Transverse colon (tissue), 4 donors: ENCODE measurements at places on chromosomes 1 and 21.

DNA sequence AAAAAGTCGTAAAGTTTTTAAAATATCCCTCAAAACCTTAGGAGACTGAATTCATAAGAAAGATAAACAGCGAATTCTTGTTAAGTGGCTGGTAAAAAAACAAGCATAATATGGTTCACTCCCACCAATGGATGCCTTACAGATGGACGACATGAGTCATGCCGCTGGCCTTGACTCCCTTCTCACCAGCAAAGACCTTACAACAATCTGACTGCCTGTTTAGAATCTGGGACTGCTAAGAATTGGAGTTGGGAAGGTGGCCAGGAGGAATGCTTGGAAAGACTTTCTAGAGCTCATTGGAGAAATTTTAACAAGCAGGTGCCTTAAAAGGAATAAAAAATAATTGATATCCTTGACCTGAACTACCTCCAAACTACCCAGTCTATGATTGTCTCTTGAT, 206.9 kb upstream of the FMN2 start:
- no peak for DNase-seq

GRCh38 chr1:113793878-113794834, 18.1 kb downstream of the RSBN1 start:
- DNase-seq = no peak

DNA sequence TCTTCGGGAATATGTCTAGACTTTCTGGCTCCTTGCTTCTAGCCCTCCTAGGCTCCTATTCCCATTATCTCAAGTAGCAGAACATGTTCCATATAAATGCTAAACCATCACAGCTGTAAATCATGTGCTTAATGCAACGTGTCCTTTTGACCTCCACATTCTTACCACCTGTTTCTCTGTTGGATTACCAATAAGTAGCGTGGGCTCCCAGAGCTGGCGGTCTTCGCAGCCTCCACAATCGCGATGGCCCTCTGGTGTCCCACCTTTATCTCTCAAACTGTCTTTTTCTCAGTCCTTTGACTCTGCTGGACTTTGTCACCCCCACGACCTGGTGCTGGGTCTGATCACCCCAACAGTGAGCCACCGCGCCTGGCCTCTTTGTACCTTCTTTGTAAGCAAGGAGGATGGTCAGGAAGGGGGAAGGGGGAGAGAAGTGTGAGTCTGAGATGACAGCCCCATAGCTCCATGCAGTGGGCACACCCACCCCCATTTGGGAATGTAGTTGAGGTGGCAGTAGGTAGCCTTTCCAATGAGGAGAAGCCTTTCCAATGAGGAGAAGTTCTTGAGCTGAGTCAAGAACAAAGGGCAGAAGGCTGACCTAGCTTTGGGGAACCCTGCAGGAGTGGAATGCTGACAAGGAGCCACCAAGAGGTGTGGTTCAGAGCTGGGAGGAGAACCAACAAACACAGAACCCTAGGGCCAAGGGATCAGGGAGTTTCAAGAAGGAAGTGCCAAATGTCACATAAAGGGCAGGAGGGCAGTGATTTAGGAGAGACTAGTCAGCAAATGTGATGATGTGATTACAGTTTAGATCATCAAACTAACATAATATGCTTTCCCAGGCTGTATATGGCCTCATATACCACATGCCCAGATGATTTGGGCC, 14.2 kb downstream of the TRAF5 start:
- peak; percentile 44 for DNase-seq

DNA sequence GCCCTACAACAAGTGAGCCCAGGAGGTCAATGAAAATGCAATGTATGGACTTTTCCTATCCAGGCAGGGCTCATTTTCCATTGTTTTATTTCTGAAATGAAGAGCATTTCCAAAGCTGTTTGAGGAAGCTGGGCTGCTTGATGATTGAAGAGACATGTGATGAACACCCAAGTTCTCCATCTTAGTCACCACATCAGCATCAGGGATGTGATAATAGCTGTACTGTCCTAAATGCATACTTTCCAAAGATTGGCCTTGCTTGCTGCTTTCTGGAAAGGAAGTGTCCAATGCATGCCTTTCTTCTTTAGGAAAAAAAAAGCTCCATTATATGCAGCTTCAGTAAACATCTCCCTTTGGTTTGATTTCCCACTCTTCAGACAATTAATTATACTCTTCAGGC, 425.9 kb upstream of the RUNX1 start:
- DNase-seq = no peak

DNA sequence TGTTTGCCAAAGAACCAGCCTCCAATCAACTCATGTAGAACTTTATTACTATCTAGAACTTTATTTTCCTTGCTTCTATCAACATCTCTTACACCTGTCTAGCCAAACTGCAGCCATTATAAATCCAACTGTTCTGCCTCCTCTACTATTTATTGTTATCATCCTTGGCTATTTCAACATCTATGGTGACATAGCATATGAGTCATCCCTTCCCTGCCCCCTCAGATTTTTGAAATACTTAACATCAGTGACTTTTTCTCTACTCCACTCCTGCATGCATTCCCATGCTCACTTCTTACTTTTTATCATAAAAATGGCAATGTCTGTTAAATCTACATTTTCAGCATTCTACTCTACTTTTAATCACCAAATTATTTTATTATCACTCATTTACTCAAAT, 544.9 kb upstream of the NEGR1 start:
- no peak for DNase-seq

DNA sequence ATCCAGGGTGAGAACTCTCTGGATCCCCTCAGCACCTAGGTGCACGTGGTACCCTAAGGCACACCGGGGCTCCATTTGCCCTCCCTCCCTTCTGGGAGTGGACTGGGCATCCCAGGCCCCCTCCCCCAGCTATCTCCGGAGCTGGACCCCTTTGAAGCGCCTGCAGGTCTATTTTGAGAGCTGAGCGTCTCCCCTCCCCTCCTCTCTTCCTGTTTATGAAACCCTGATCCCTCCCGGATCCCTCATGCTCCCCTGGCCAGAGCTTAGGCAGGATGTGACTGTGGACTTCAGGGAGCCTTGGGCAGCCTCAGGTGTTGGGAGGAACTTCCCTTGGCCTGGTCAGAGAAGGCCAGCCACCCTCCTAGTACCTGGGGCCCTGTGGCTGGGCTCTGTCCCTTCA, 10.2 kb downstream of the RPS6KA1 start:
- DNase-seq = no peak

DNA sequence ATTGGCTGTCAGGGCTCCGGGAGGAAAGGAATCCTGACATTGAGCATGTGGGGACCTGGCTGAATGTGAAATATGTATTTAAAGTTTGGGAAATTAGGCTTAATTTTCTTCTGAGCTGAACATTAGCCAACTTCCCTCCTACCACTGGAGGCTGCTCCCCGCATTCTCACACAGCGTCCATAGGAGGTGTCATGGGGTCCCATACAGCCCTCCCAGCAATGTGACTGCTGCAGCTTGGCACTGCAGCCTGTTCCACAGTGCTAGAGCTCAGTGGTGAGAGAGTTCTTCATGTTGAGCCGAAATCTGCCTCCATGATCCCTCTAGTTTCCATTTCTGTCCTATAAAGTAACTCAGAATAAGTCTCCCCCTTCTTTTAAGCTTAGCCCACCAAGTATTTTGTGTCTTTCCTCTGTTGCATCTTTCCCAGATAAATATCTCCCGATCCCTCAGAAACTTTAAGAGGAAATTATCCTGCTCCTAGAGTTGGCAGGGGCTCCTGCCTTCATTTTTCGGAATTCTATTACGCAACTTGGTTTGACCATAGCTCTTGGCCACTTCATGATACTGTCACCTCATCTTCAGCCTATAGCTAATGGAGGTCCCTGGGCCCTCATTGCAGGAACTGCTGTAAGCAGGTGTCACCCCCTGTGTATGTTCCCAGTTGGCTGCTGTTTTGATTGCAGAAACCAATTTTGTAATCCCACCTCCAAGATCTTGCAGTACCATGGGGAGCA, 2.0 kb downstream of the FCRL6 start:
- DNase-seq = no peak

DNA sequence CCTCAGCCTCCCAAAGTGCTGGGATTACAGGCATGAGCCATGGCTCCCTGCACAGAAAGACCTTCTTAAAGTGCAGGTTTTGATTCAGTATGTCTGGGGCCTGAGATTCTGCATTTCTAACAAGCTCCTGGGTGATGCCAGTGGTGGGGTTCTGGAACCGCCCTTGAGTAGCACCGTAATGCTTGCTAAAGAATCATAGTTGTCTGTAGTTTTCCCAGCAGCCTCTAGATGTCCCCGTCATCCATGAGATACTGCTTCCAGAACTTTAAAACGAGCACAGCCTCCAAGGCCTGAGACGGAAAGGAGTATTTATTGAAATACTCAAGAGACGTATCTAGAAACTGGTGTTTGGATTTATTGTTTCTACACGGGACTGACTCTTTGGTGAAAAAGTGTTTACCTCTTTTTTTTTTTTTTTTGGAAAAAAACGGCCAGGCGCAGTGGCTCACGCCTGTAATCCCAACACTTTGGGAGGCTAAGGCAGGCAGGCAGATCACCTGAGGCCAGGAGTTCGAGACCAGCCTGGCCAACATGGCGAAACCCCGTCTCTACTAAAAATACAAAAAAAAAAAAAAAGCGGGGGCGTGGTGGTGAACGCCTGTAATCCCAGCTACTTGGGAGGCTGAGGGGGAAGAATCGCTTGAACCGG, 2.6 kb upstream of the TOR3A start:
- peak; percentile 57 for DNase-seq

- no peak for DNase-seq
These were observed 20.0 kb upstream of the PADI1 start for GRCh38 chr1:17184822-17185484.
